Cerebellar cortex (tissue), 1 donor: ENCODE measurements at places on chromosomes 1 and 21.

DNA sequence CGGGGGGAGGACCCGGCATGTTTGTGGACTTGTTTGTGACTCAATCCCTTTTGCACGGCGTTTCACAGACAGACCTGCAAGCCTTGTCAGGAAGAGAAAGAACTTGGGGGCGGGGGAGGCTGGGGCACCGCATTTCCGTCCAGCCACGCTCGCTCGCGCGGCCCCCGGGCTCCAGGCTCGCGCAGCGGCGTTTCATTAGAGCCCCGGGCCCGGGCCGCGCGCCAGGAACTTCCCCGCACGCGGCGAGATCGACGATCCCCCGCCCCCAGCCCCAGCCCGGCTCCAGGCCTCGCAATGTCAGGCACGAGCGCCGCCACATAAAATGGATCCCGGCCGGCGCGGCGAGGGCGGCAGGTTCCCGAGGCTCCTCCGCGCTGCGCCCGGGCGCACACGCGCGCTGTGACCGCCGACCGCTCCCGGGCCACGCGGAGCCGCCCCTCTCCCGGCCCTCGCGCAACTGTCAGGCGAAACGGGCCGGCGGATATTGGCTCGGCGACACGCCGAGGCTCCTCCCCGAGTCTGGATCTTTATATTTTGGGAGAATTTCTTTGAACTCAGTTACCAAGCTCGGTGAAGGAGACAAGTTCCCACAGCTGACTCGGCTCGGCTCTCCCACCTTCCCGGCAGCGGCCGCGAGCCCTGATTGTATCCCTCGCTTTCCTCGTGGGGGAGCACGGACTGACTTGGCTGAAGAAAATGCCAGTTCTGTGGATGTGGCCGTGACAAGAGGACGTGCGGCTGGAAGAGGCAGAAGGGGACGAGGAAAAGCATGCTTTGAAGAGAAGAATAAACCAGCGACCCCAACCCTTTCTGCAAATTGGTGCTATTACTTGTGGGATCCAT is at the start of gene KIF26B:
KIF26B (plus strand) TSS at position 557 of the 843 bp plus-strand sequence. CDS start 440 bp downstream, outside the sequence.
- peak; percentile 73 for DNase-seq

DNA sequence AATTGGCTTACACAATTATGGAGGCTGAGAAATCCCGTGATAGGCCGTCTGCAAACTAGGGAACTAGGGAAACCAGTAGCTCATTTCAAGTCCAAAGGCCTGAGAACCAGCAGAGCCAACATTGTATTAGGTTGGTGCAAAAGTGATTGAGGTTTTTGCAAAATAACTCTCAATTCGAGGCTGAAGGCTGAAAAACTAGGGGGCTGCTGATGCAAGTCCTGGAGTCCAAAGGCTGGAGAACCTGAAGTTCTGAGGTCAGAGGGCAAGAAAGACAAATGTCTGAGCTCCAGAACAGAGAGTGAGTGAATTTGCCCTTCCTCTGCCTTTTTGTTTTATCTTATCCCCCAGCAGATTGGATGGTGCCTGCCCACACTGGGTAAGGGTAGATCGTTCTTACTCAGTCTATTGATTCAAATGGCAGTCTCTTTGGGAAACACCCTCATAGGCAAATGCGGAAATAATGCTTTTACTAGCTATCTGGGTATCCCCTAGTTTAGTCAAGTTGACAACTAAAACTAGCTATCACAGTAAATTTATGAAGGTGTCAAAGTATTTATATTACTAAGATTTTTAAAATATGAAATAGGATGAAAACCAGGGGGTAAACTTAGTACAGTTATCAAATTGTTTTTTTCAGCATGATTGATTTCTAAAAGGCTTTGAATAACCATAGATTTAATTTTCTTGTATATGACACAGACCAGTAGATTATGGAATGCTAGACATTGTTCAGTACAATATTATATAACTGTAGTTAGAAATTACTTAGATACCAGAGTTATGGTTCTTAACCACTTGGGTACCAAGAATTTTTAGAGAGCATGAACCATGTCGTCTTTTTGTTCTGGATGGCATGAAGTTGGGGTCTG is 15.4 kb downstream of the RABGAP1L start:
- DNase-seq: no peak

GRCh38 chr1:56278061-56278460 is 301.3 kb downstream of the PLPP3 start:
- DNase-seq: no peak

DNA sequence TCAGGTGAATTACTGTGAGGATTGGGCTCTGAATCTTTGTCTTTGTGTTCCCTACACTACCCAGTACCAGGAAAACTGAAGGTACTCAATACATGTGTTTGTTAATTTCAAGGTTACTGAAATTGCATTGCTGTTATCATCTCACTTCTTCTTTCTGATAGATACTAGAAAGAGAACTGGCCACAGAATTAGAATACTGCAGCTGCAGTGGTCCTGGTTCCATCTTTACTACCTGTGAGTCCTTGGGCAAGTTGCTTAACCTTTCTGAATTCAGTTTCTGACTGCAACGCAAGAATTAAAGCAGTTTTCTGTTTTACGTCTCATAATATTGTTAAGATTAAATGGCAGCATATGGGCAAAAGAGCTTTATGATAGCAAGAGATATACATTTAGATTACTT is 263.5 kb downstream of the LMO4 start:
- no peak for DNase-seq

DNA sequence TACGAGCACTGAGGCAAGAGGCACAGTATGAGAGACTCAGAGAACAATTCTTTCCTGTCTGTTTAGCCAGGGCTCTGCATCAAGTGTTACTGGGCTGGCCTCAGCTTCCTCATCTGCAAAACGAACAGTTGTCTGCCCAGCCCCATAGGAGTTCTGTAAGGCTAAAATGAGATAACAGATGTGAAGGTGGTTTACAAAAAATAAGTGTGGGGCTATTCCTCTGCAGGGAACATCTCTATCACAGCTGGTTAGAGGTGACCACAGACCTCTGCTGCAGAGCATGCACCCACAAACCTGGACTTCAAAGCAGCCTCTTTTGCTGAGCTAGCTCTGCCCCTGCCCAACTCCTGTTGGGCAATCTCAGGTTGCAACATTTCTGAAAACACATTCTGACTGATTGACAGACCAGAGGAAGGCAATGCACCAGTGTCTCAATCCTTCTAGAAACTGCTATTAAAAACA is 10.5 kb upstream of the OLIG1 start:
- no peak for DNase-seq

GRCh38 chr1:177346790-177347359 is 176.1 kb downstream of the BRINP2 start:
- no peak for DNase-seq

DNA sequence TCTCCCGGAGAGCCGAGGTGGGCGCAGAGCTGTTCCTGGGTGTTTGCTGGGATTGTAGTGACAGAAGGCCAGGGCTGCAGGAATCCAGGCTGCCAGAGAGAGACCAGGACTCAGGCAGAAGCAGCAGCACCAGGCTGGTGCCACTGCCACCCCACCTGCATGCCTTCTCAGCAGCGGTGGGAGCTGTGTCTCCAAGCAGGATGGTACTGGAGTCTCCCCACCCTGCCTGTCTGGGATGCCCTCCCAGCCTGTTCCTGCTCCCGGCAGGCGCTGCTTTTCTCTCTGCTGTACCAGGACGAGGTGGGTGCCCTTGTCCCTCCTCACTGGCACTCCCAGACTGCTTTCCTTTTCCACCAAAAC is 4.5 kb upstream of the HES4 start:
- no peak for DNase-seq

DNA sequence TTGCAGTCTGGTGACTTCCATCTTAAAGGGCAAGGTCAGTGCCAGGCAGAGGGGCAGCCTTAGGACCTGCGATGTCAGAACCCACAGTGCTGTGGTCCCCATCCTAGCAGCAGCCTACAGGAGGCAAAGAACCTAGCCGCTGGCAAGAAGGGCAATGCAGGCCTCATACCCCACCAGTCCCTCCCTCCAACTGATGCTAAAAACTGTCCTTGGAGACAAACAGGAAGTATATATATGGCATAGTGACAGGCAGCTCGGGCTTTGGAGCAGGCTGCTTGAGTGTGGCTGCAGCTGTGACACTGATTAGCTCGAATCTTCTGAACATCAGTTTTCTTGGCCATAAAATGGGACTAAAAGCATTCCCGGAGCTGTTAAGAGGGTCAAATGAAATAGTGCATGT is 156.0 kb upstream of the VAMP3 start:
- no peak for DNase-seq

GRCh38 chr21:37319551-37319950 is 47.0 kb upstream of the DYRK1A start:
- DNase-seq: no peak

- DNase-seq: no peak
Measured at GRCh38 chr1:29811727-29812407, 575.5 kb downstream of the PTPRU start.

DNA sequence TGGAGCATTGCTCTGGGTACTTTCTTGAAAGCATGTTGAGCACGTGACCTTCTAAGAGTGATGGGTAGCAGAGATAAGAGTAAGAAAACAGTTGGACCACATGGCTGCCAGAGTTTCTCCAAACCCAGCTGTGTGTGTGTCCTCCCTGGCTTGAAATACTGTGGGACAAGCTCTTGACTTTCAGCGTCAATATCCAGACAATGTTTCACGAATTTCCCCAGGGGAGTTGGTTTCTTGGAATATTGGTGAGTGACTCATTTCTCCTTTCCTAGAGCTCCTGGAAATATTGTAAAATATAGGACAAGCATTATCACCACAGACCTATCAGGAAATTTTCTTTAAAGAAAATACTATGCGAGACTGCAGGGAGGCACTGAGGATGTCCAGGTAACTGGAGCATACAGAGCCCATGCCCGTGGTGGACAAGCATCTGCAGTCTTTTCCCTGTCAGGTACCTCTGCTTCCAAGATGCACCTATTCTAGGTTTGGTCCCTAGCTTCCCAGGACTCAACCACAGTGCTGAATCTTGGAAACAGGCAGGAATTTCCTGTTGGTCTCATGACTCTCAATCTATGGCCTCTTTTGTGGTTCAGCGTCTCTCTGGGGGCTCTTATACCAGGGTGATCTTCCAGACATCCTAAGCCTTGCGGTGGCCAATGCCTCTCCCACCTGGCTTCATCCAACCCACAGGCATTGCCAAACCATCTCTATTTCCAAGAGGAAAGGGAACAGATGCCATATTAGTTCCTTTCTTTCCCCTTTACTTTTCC is 67.4 kb downstream of the KCNJ6 start:
- DNase-seq: no peak

DNA sequence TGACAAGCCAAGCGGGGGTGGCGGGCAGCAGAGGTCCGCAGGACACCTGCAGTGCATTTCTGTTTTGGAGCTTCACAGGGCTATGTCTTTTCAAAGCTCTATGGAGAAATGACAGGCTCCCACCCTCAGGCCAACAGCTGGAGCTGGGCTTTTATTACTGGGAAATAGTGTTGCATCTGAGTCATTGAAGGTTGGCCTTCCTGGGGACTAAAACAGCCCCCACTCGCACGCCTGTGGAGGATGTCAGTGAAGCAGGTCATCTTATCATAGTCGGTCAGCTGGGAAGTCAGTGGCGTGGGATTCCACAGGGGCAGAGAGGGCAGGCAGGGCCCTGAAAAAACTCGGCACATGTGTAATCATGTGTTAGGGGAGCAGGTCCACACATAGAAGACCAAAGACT is 55.3 kb downstream of the NTPCR start:
- DNase-seq: no peak

GRCh38 chr1:14215151-14215550 is 383.3 kb upstream of the KAZN start:
- no peak for DNase-seq

DNA sequence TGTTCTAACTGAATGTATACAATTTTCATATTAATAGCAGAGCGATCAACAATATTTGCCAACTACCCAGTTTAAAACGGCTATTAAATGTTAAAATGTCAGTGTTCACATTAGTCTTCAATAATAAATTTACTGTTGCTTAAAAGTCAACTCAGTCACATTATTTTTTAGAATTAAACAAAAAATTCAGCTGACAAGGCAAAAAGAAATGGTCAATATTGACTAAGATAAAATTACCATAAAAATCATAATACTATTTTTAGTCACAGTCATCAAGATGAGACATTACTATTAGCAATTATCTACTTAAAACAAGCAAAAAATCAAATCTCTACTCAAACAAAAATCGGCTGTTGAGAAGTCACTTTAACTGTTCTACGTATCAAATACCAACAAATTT is 1.5 kb downstream of the ANKRD13C start:
- DNase-seq: no peak

DNA sequence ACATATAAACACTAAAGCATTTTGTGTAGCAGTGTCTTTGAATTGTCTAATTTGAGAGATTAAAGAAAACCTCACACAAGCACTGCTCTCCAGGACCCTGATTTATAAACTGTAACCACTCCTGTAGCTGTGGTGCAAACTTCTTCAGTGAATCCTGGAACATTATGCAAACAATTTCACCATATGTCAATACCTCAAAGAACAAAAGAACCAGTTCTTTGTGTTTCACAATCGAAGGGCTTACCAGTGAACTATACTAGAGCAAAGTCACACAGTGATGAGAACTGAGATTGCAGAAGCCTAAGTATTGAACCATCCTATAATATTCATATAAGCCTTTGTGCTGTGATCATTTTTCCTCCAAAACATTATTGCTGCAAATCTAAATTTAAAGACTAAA is 21.5 kb downstream of the DPH5 start:
- no peak for DNase-seq

DNA sequence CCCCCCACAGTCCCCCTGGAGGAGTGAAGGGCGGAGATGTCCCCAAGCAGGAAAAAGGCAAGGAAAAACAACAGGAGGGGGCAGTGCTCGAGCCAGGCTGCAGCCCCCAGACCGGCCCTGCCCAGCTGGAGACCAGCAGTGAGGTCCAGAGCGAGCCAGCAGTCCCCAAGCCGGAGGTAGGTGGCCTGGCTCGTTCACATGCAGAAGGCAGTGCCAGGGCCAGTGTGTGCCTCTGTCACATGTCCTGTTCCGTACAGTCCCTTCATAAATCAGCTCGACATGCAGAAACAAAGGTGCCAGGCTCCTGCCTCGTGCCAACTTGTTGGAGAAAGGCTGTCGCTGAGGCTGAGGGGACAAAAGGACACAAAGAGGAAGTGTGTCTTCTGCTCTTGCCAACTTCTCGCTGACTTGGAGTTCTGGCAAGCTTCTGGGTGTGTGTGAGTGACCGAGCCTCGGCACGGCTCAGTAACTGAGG is 24.1 kb upstream of the MPZL1 start:
- DNase-seq: peak; percentile 33

DNA sequence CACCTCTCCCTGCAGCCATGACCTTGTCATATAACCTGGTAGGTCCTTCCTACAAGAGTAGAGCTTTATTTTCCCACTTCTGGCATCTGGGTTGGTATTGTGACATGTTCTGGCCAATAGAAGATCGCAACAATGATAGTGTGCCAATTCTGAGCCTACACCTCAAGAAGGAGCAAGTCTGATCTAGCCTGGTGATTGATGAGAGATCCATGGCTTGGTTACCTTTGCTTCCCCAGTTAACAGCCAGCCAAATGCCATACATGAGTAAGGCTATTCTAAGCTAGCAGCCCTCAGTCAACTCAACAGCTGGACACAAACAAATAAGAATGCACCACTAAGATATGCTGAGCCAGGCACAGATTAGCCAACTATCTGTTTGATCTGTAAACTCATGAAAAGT is 226.7 kb downstream of the LMO4 start:
- no peak for DNase-seq

- DNase-seq: no peak
Measured at GRCh38 chr1:30613188-30613587, 110.2 kb downstream of the MATN1 start.

GRCh38 chr1:241156231-241156965 is 200.6 kb downstream of the RGS7 start:
- DNase-seq: no peak
